DMS79 (cell line): ENCODE measurements at places on chromosomes 12 and 14.

DNA sequence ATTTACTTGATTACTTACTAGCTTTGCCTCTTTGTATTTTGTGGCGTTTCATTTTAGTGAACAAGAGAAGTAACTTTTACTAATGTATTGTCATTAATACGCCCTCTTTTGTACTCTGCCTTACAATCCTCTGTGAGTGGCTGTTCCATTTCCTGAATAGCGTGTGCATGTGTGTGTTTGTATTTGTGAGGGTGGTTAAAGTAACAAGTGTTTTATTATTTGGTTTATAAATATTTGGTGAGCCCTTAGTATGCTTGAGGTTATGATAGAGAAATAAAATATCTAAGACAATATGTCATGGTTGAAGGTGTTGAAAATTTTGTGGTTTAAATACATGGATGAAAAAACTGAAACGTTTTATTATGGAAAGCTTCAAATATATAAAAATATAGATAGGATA, 71.7 kb upstream of the REP15 start:
- DNase-seq: no peak

- no peak for DNase-seq
Observed at GRCh38 chr14:61774861-61775260, 12.6 kb downstream of the SNAPC1 start.

- DNase-seq: no peak
Observed at GRCh38 chr14:77709412-77709811, 1.5 kb downstream of the SLIRP start.

DNA sequence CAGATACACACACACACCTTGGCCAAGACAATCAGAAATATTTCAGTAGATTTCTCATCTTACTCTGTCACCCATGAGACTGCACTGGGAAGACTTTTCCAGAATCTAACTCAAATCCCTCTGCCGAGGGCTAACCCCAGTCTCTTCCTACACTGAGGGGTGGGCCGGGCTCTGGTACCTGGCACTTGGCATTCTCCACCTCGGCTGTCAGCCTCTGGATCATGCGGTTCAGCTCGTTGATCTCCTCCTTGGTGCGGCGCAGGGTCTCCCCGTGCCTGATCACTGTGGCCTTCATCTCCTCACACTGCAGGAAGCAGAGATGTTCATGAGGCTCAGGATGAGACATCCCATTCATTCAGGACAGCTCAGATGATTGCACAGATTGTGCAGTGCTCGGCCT, 4.9 kb downstream of the KRT83 start:
- DNase-seq: no peak

DNA sequence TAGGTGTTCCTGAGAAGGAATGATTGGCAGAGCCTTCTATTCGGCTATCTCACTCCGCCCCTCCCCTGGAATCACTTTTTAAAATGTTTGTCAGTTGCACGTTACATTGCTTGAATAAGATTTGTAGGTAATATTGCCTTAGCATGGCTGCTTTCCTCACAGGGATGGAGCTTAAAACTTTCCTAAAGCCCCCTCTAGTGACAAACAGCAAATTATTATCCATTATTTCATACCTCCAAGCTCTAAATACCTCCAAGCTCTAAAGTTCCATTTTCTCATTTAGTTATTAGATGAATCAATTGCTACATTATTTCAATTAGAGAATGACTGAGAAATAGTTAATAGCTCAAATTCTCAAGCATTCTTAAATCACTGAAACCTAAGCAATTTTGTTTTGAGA, 5.1 kb upstream of the SPATA7 start:
- DNase-seq: no peak

GRCh38 chr12:10207136-10207535, 5.5 kb upstream of the GABARAPL1 start:
- no peak for DNase-seq

DNA sequence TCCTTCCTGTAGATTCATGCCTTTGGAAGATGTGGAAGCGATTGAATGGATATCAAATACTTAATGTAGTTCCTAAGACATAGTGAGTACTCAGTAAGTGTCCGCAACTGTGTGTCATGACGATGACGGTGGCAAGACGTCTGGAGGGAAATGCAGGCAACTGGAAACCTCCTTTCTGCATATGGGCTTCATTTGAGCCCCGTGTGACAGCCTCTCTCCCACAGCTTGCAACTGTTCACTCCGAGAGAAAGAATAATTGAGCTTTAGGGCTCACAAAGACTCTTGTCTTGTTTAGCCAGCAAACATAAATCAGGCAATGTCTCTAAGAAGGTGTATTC, 6.9 kb downstream of the CFAP251 start:
- no peak for DNase-seq

- DNase-seq: no peak
Observed at GRCh38 chr12:89999699-90000505, 291.3 kb upstream of the ATP2B1 start.

DNA sequence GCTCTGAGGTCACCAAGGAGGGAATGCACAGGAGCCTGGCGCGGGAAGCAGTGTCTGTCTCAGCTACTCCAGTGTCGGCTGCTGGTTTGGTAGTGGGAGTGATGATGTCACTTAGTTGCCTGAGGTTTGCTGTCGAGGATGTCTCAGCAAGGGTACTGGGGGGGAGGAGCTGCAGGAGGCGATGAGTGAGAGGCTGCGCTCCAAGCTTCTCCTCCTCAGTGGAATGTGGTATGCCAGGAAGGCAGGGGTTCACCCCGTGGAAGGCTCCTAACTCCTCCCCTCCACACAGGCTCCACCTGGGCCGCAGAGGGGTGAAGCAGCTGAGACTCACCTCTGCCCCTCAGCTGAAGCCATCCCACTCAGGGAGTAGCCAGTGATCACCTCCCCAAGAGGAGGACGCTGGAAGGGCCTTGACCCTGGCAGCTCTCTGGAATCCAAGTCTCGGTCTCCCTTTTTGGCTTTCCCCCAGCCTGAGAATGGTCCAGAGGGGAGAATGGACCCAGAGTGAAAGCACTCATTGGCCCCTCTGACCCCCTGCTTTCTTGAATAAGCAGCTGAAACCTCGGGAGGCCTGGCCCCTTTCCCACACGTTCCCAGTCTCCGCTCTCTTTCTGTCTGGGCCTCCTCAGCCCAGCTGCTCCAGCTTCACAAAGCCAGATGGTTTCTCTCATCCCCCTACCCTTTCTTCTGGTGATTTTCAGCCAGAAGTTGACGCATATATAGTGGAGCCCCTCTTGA, 178.9 kb upstream of the FKBP4 start:
- DNase-seq: no peak

DNA sequence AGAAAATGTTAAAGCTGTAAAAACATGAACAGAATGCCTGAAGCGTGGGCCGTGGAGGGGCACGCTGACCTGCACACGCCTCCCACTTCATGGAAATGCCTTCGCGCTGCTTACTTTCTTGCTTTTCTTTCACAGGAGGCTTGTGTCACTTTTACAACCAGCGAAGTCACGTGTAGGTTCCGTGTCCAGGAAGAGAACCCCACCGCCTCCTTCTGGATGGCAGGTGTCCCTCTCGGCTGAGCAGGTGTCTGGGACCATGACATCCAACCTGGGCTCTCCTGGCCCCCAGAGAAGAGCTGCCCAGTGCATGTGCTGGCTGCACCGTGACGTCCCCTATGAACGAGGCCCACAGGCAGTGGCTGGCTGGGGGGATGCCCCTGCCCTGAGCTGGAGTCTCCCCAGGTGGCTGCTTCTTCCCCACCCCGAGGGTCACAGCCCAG, 345.0 kb upstream of the SFSWAP start:
- DNase-seq: no peak

- no peak for DNase-seq
Observed at GRCh38 chr14:106690333-106690891, 1164.0 kb downstream of the TMEM121 start.

DNA sequence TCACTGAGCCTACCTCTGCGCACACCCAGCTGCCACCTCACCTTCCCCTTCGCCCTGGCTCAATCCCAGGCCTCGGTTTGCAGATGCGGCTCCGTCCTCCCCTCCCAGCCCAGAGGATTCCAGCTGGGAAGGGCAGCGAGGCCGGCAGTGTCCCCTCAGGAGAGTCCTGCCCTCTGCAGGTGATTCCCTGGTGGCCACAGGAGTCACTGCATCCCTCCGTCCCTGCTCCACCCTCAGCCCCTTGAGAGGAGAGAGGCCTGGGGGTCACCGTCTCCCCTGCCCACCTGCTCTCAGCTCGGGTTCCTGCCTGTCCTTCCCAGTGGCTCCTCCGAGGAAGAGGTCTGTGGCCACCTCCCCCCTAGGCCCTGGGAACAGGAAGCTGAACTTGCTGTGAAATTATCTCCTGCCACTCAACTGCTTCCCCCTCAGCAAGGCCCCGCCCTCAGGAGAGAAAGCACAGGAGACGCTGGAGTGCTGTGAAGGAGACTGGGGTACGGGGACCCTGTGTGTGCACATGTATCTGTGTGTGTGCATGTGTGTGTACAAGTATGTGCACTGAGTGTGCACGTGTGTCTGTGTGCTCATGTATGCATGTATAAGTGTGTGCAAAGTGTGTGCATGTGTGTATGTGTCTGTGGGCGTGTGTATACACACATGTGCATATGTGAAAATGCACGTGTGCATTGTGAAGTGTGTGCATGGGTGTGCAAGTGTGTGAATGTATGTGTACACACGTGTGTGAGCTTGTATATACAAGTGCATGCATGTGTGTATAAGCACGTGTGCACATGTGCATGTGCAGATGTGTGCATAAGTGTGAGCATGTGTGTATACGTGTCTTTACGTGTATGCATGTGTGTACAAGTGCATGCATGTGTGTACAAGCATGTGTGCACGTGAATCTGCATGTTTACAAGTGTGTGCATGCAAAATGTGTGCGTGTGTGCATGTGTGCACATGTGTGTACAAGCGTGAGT, 13.2 kb upstream of the GALNT9 start:
- DNase-seq: no peak

DNA sequence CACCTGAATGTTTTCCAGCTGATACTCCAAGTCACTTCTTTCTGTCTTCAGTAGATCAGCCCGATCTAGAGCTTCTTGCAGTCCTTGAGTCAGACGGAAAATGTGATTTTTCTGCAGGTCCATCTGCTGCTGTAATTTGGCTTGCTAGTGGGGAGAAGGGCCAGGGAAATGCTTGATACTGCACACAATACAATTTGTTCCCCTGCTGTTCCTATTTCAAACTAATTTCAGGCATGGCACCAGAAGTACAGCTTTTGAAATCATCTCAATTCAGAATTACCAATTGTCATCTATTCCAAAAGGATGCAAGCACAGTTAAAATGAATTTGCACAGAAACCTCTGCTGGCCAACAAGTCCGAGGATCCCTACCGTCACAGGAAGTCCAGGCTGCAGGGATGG, 53.4 kb downstream of the PRKAB1 start:
- no peak for DNase-seq

DNA sequence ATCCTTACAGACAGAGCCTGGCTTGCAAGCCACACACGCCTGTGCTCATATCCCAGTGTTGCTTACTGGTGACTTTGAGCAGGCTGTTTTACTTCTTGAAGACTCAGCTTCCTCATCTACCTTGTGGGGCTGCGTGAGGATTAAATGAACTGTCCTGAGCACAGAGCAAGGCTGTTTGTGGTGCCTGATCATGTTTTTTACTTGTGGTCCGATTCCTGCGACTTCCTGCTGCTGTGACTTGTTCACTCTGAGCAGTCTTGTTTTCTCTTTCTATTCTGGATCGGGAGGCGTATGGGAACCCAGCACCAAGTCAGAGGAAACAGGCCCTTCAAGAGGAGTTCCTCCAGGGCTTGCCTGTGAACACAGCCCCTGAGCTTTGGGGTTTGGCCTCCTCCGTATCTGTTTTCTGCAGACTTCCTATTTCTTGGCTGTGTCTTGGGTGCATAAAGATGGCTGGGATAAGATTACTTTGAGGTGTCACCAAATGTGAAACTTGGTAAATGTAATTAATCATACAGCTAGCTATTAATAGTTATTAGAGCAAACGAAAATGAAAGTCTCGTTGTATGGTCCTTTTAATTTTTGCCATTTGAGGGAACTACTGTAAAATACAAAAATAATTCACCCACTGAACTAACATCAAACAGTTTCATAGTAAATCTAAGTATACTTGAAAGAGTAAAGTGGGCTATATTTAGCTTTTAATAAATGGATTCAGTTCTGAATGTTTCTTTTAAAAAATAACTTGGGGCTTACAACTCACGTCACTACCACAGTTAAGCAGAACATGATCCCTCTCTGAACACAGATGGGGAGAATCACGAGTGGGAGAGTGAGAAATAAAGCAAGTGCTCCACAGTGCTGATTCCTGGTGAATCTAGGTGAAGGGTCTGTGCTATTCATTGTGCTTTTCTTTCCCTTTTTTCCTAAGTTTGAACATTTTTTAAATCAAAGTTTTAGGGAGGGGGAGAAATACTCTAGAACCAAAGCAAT, 251.5 kb downstream of the FOXN3 start:
- DNase-seq: no peak

GRCh38 chr12:56877195-56878009, 56.8 kb downstream of the SDR9C7 start:
- no peak for DNase-seq

DNA sequence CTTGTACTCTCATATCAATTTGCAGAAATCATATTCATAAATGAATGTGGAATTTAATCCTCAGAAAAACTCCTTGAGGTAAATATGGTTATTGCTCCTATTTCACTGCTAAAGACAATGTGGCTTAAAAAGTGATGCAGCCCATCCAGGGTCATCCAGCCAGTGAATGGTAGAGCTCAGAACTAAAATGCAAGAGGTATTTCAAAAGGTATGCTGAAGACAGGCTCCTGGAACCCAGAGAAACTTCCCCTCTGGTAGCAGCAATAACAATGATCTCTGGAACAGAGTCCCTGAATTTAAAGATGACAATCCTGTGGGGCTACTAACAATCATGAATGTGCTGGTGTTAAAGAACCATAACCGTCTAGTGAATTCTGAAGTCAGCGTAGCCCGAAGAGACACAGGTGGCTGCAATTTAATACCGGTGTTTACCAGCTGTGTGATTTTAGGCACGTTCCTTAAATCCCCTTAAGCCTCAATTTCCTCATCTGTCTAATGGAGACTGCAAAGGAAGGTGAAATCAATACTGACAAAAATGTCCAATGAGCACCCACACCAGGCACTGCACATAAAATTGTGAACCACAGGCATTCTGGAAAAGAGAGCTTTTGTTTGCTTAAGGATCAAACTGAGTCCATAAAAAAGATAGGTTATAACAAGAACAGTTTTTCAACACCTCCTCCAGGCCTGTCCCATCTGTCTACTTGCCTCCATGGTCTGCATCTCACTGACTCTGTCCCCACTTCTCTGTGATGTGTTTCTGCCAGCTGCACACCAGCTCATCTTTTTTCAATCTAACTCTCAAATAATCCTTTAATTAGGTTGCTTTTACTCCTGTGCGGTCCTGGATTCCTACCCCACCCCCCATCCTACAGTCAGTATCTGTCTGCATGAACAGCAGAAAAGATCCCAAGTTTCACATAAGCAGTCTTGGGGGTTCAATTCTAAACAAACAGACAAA, 10.5 kb downstream of the TM7SF3 start:
- DNase-seq: no peak

- DNase-seq: no peak
Observed at GRCh38 chr12:22459838-22460490, 84.4 kb downstream of the C2CD5 start.

DNA sequence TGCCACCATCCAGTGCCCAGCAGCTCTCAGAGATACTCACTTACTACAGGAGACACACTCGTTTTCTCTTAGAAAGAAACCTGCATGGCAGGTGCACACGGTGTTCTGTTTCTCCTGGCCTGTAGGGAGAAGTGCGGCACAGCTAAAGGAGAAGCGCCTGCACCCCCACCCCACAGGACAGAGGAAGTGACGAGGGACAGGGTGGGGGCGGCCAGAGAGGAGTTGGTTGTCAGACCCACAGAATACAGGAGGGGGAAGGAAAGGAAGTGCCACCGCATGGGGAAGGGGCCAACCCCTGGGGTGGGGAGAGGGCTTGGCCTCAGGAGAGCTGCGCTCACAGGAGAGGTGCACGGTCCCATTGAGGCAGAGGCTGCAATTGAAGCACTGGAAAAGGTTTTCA, 8.8 kb downstream of the TNFRSF1A start:
- DNase-seq: no peak

GRCh38 chr12:16526693-16527092, 79.3 kb downstream of the LMO3 start:
- DNase-seq: no peak
